ENCODE measurements at places on chromosomes 4 and X. TPM values are rescaled to one million over a fixed set of nuclear protein-coding genes. Genes with fewer than 3 reads are reported as not detected.

Gene XAGE2
- total RNA-seq = 1.0 TPM

Gene TAF7L
- total RNA-seq = 0.21 TPM

Gene VBP1
- total RNA-seq = 50.7 TPM

Gene SPINK2
- total RNA-seq = 0.91 TPM

Gene FGF5
- not detected for total RNA-seq

GRCh38 chrX:23390979-23391378, 56.3 kb downstream of the PTCHD1 start:
- H3K27ac ChIP-seq = no peak overlapping the region
- no peaks in the 10 kb centered on the region for H3K36me3 ChIP-seq
- no peaks in the 10 kb centered on the region for H3K4me1 ChIP-seq

DNA sequence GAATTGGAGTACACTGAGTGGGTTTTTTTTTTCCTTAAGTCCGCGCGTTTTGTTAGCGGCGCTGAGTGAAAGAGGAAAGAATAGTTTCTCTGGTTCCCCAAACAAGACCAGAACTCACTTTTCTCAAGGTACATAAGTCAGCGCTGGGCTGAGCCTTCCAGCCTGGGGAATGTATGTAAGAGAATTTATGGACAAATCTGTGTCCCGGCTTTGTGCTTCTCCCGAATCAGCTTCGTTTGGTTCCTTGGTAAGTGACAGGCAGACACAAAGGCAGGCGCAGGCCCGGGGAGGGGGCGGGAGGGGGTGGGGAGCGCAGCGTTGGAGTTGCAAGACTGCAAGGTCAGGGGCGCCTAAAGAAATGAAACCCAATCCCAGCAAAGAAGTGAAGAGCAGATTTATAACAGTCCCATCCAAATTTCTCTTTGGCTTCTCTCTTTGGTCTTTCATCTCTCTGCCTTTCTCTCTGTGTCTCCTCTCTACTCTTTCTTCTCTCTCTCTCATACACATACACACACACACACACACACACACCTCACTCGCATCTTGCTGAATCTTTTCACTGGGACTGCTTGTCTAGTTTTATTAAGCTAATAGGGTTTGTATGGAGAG, 981 bp downstream of the TET2 start:
- H3K4me1 ChIP-seq = peaks cover 2% of the 10 kb centered on the region
- peak; percentile 85 for DNase-seq
- H3K27ac ChIP-seq = peak overlapping the region; percentile 86
- H3K4me3 ChIP-seq = peak overlapping the region; percentile 77
